Lung (tissue), 17 donors: ENCODE measurements at places on chromosomes 12 and 14. TPM values are rescaled to one million over a fixed set of nuclear protein-coding genes. Genes with fewer than 3 reads are reported as not detected.
A peak's percentile ranks its signal among the peaks of the same experiment; 100 is the strongest.

The LMO3 gene
- total RNA-seq = 171 TPM

DNA sequence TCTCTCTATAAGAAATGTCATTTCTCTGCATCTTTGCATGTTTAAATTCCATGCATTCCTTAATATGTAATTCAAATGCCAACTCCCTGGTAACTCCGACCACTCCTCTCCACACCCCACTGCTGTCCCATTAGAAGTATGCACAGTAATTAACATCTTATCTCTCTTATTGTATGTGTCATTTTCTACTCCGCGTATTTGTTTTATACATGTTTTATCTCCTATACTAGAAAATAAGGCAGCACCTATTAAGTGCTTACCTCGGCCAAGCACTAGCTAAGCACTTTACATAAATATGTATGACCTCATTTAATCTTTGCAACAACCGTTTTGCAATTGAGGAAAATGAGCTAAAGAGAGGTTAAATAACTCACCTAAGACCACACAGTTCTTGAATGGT, 469.8 kb downstream of the BCAT1 start:
- DNase-seq = no peak
- H3K4me3 ChIP-seq = no peak overlapping the region
- no peaks in the 10 kb centered on the region for H3K27me3 ChIP-seq
- no peak overlapping the region for H3K27ac ChIP-seq

- peaks cover 3% of the 10 kb centered on the region for H3K36me3 ChIP-seq
- peak; percentile 77 for DNase-seq
- H3K27ac ChIP-seq = peak within 1 kb of the TSS; percentile 99
- H3K4me1 ChIP-seq = peaks cover 29% of the 10 kb centered on the region
- H3K27me3 ChIP-seq = no peaks in the 10 kb centered on the region
Observed at GRCh38 chr12:54419088-54419887, at the start of gene ITGA5. ITGA5 (minus strand) TSS chr12:54419266; CDS start chr12:54419198, 68 bp downstream.

GRCh38 chr14:30058401-30058800, 130.8 kb upstream of the PRKD1 start:
- H3K27ac ChIP-seq = no peak overlapping the region
- H3K27me3 ChIP-seq = no peaks in the 10 kb centered on the region
- DNase-seq = no peak
- no peak overlapping the region for H3K4me3 ChIP-seq
- no peaks in the 10 kb centered on the region for H3K36me3 ChIP-seq
- no peaks in the 10 kb centered on the region for H3K4me1 ChIP-seq

DNA sequence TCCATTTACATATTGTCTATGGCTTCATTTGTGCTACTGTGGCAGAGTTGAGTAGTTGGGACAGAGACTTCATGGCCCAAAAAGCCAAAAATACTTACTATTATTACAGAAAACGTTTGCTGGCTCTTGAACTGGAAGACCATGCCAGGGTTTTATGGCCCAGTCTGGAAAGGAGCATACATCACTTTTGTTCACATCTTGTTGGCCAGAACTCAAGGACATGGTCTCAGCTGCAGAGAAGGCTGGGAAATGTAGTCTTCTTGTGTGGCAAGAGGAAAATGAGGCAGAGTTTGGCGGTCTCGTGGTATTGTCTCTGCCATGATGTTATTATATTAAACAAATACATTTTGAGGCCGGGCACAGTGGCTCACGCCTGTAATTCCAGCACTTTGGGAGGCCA, 509.6 kb downstream of the MED13L start:
- DNase-seq = peak; percentile 20
- H3K27ac ChIP-seq = no peak overlapping the region
- no peaks in the 10 kb centered on the region for H3K27me3 ChIP-seq
- H3K36me3 ChIP-seq = no peaks in the 10 kb centered on the region
- no peaks in the 10 kb centered on the region for H3K4me1 ChIP-seq

The EIF2B1 gene
- total RNA-seq = 36.6 TPM

The GARIN6 gene
- total RNA-seq = not detected

The SLC25A47 gene
- not detected for total RNA-seq

DNA sequence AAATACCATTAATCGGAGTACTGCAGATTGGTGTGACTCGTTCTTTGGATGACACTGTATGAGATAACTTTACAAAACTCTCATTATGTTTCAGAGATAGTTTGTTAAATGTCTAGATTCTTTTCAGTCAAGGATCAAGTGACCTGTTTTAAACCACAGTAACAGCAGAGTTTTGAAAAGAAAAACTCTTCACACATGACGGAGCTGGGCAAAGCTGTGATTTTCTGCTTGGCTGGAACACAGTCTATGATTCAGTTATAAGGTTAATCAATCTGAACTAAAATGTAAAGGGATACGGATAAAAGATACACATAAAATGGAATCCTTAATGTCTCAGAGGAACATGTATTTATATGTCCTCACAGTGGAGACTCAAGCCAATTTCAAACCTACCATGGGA, 573.2 kb downstream of the PRKD1 start:
- no peaks in the 10 kb centered on the region for H3K27me3 ChIP-seq
- H3K27ac ChIP-seq = no peak overlapping the region
- H3K4me1 ChIP-seq = no peaks in the 10 kb centered on the region
- no peak overlapping the region for H3K4me3 ChIP-seq
- DNase-seq = no peak

GRCh38 chr14:76408877-76409276, 32.9 kb downstream of the ESRRB start:
- H3K27ac ChIP-seq = no peak overlapping the region
- H3K4me3 ChIP-seq = no peak overlapping the region
- no peak for DNase-seq
- no peaks in the 10 kb centered on the region for H3K4me1 ChIP-seq
- H3K27me3 ChIP-seq = peaks cover 16% of the 10 kb centered on the region

The HOXC11 gene
- not detected for total RNA-seq
